Activated CD4-positive, alpha-beta T cell treated with anti-CD3 and anti-CD28 coated beads, Interleukin-2, amount 50 U/mL, for 24 hours (primary cell): ENCODE measurements at places on chromosomes 13 and 19.

GRCh38 chr19:21468791-21469190 is 36.6 kb upstream of the ZNF429 start:
- DNase-seq: no peak

- DNase-seq: no peak
Observed at GRCh38 chr13:100597253-100597652, 8.7 kb upstream of the GGACT start.

GRCh38 chr19:13899912-13900584 is 5.9 kb downstream of the BRME1 start:
- DNase-seq: no peak

GRCh38 chr19:6654347-6655310 is 15.3 kb downstream of the TNFSF14 start:
- no peak for DNase-seq

- no peak for DNase-seq
Observed at GRCh38 chr13:51620165-51620983, 36.1 kb downstream of the WDFY2 start.

DNA sequence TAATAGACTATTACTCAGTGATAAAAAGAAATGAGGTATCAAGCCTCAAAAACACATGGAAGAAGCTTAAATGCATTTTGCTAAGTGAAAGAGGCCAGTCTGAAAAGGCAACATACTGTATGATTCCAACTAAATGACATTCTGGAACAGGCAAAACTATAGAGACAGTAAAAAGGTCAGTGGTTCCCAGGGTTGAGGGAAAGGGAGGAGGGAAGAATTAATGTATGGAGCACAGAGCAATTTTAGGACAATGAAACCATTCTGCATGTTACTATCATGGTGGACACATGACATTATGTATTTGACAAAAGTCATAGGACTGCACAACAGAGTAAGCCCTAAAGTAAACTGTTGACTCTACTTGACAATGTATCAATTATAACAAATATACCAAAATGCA is 5.7 kb upstream of the SERPINE3 start:
- no peak for DNase-seq

DNA sequence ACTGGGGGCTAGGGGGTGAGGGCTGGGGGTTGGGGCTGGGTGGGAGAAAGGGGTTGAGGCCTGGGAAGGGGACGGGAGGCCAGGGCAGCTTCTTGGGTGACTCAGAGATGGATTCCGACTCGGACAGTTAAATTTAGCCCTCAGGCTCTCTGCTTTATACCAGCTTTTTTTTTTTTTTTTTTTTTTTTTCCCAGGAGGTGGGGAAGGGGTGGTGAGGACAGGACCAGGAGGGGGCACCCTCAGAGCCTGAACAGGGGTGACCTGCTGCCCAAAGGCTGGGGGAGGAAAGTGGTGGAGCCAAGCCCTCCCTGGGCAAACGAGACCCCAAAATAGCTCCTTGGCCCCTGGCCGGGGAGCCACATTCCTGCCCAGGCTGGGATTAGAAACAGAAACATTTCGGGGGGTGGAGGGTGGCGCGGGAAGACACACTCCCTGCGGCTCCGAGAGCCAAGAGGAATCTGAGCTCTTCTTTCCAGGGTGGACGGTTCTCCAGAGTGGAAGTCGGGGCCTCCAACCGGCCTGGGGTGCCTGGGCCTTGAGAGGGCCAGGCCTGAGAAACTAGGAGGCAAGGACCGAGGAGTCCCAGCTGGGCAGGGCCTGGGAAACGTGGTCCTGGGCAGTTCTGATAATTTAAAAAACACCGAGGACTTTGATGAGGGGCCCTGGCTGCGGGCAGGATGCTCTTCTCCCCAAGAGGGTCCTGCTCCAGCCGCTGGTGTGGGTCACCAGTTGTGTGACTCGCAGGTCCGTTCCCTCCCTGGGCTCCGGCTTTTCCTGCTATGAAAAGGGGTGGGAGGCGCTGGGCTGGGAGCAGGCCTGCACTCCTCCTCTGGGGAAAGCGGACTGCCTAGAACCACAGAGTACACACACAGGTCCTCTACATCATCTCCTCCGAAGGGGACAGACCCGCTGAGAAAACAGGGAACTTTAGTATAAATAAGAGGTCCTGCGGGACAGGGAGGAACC is 813 bp upstream of the DMPK start:
- DNase-seq: no peak

DNA sequence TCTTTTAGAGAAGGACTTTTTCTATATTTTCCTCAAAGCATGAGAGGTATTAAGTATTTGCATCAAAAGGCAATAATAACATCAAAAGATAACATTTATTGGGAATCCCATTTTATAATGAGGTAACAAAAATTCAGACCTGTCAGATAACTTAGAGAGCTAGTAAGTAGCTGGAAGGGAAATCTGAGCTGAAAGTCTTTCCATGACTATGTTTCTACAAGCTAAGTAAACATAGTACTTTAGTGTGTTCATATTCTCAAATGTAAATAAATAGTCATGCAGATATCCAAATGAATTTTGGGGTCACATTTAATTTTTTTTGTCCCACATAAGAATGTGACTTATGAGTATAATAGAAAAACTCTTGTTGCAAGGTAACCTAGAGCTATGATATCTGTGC is 87.3 kb upstream of the FBXL3 start:
- no peak for DNase-seq

DNA sequence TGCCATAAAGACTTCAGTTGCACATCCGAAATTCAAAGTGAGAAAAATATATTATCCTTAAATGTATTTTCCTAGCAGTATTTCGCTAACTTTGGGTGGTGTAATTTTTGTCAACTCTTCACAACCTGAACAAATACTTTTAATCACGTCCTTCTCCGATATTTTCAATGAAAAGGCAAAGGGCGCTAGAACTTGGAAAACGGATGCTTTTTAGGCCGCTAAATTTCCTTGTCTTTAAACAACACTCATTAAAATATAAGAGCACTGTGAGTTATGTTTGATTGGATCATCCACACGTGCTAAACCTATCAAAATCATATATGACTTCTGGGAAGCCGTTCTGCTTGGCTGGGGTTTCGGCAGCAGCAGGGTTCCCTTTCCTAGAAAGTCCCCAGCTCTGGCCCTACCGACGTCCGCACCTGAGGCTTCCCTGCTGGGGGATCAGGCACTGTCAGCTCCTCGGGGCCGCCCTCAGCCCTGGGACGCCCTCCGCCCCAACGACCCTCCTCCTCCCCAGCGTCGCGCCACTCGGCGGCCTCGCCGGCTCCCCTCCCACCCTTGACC is 462 bp upstream of the MPHOSPH8 start:
- no peak for DNase-seq

- no peak for DNase-seq
Observed at GRCh38 chr13:20064128-20064527, 96.7 kb downstream of the GJA3 start.

DNA sequence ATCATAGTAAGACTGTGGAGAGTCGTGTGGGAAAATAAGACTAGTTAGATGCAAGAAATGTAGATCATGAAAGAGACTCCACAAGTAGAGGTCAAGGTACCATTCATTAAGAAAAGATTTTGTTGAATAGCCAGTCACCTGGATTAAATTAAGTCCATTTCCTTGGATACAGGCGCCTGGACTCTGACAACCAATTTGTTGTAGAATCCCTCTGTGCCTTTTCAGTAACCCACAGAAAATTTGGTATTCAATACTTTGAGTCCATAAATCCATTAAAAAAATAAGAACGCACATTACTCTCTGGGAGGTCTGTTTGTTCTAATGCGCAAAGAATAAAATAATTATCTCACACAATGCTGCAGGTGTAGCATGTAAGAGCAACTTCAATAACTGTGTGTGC is 469.4 kb downstream of the KLF12 start:
- DNase-seq: no peak

GRCh38 chr19:7636691-7637373 is at the start of gene STXBP2:
STXBP2 (plus strand) TSS chr19:7637110; CDS start chr19:7637150, 40 bp downstream.
- DNase-seq: peak; percentile 84

GRCh38 chr13:30652746-30653386 is 35.1 kb downstream of the USPL1 start:
- no peak for DNase-seq

GRCh38 chr13:33838647-33839046 is 20.7 kb downstream of the RFC3 start:
- no peak for DNase-seq

GRCh38 chr13:94254737-94255136 is 224.7 kb downstream of the DCT start:
- no peak for DNase-seq

GRCh38 chr19:18109733-18110608 is 12.4 kb downstream of the MAST3 start:
- no peak for DNase-seq

DNA sequence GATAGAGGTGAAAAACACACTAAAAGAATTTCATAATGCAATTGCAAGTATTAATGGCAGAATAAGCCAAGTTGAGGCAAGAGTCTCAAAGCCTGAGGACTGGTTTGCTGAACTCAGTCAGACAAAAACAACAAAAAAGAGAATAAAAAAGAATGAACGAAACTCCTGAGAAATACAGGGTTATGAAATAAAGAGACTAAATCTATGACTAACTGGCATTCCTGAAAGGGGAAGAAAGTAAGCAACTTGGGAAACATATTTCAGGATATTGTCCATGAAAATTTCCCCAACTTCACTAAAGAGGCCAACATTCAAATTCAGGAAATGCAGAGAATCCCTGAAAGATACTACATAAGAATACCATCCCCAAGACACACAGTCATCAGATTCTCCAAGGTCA is 47.8 kb downstream of the UBL3 start:
- no peak for DNase-seq

- peak; percentile 43 for DNase-seq
Observed at GRCh38 chr19:7678971-7679751, 1.5 kb upstream of the TRAPPC5 start.

DNA sequence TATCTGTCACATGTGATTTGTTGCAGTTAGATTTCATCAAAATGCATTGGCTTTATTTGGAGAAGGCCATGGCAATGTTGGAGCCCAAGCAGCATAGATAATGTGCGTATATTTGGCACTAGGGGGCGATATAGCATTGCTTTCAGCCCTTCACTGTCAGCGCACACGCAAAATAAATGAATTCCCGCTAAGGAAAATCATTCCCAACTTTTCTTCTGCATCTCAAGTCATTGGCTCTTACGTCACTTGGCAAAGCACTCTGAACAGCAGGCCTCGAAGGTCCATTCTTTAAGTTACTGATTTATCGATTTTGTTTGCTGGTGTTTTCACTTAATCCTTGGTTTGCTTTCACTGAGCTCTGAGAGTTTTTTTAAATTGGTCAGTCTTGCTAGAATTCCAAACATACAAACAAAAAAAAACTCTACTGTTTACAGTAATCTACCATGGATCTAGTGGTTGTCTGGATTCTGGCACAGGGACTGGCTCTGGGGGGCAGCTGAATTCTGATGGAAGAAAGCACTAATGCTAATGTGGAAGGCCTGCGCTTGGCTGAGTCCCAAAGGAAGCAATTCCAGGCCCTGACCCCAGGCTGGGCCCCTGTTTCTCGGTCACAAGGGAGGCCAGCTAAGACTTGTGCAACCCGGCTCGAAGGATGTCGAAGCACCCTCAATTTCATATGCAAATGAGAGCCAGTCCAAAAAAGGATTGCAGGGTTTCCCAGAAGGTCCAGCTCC is 97.7 kb upstream of the IPO5 start:
- no peak for DNase-seq

- no peak for DNase-seq
Observed at GRCh38 chr13:32247887-32248286, 67.3 kb downstream of the ZAR1L start.

DNA sequence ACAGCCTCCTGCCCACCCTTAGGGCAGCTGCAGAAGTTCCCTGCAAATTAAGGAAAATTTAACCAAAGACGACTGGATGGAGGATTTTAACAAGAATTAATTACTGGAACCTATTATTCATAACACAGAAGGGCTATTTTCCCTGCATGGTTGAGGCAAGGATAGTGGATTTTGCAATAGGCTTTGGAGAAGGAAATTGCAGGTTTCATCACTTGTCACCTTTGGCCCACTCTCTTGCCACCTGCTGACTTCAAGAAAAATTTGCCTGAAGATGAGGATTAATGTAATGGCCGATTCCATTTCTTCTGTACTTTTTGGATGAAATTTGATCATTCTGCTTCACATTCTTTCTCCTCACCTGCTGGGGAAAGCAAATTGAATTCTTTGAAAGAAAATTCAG is 261.7 kb downstream of the FGF9 start:
- DNase-seq: no peak

DNA sequence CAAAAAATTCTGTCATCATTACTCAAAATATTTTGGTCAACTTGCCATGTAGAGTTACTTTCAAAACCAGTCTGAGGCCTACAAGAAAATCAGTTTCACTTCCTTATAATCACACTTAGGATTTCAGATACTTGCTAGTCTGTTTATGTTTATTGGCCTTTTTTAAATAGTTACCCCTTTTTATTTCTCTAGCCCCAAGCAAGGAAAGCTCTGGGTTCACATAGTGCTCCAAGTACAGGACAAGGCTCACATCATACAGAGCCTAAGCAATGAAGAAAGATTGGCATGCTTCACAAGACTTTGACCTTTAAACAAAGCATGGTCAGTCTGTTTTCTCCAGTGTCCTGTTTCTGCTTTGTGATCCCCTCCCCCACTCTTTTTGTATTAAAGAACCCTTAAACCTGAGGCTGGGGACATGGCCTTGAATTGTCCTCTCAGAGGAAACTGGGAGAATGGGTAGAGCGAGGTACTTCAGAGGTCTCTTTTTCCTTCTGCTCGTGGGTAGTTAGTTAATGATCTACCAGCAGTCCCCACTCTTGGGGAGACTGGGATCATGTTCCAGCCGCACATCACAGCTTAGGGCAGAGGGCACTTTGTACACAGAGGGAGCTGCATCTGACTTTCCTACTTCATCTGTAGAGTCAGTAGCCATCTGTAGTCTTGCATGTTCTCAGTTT is 30.7 kb downstream of the CEACAM1 start:
- DNase-seq: no peak

- DNase-seq: no peak
Observed at GRCh38 chr13:57734306-57734705, 102.8 kb downstream of the PCDH17 start.

- DNase-seq: no peak
Observed at GRCh38 chr19:17803264-17803896, 8.4 kb downstream of the B3GNT3 start.

DNA sequence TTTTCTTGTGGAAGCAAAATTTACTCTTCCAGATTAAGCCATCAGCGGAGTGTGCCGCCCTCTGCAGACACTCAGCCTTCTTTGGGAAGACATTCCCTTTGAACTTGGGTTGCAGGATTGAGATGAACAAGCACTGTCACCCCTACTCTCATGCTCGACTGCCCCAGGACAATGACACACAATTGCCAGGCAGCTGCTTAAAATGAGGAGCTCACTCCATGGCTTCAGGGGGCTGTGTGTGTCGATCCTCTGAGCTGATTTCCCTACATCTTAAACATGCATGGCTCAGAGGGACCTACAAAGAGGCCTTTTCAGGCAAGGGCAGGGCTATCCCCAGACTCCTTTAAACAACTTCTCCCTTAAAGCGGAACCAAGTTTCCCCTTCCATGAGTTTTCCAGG is 107.5 kb upstream of the MBNL2 start:
- DNase-seq: no peak

DNA sequence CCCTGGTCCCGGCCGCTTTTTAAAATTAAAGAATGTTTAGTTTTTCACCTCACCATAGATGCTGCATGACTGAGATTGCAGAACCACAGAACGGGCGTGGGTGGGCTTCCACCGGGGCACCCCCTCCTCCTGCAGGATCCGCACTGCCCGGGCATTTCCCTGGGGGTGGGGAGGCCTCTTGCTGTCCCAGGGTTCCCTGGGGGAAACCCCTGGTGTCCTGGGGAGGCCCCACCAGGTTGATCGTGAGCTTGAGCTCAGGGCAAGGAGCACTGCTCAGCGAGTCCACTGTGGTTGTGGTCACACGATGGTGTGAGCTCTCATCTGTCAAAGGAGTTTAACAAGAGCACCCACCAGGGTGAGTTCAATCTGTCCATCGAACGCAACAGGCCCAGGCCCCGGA is 11.4 kb upstream of the TCF3 start:
- no peak for DNase-seq

- DNase-seq: no peak
Observed at GRCh38 chr19:4983346-4984105, 14.6 kb downstream of the KDM4B start.
